ENCODE measurements at places on chromosomes 13 and 19. TPM values are rescaled to one million over a fixed set of nuclear protein-coding genes. Genes with fewer than 3 reads are reported as not detected.

DNA sequence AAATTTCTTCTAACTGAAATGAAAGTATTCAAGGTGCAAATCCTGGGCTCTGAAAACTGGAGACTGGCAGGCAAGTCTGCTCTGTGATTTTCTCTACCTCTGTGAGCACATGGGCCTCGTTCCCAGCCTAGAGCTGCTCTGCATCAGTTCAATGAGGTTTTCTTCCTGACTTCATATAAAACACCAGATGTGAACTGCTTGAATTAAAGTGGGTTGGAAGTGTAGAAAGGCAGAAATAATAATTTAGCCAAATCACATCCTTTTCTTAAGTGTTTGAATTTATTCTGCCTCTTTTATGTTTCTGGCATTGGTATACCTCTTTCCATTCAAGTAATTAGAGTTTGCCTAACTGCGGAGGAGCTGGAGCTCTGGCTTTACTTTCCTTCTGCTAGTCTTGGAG, 540.8 kb downstream of the OLFM4 start:
- no peak for DNase-seq

DNA sequence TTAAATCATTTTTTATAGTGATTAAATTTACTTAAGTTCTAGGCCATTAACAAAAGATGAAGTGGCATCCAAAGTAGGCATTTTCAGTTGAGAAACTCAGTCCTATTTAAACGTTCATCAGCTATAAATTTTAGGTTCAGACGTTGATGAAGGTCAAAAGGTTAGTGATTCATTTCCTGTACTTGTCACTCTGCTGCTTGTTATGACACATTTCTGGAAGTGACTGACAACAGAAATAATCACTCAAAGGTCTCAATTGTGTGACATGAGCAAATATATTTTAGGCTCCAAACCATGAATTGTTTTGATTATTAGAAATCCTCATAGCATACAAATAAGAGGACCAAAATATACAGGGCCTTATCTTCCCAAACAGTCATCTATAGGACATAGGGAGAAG, 10.3 kb upstream of the EDNRB start:
- DNase-seq, result no peak

GRCh38 chr13:70580825-70581224, 472.6 kb upstream of the KLHL1 start:
- DNase-seq, result no peak

DNA sequence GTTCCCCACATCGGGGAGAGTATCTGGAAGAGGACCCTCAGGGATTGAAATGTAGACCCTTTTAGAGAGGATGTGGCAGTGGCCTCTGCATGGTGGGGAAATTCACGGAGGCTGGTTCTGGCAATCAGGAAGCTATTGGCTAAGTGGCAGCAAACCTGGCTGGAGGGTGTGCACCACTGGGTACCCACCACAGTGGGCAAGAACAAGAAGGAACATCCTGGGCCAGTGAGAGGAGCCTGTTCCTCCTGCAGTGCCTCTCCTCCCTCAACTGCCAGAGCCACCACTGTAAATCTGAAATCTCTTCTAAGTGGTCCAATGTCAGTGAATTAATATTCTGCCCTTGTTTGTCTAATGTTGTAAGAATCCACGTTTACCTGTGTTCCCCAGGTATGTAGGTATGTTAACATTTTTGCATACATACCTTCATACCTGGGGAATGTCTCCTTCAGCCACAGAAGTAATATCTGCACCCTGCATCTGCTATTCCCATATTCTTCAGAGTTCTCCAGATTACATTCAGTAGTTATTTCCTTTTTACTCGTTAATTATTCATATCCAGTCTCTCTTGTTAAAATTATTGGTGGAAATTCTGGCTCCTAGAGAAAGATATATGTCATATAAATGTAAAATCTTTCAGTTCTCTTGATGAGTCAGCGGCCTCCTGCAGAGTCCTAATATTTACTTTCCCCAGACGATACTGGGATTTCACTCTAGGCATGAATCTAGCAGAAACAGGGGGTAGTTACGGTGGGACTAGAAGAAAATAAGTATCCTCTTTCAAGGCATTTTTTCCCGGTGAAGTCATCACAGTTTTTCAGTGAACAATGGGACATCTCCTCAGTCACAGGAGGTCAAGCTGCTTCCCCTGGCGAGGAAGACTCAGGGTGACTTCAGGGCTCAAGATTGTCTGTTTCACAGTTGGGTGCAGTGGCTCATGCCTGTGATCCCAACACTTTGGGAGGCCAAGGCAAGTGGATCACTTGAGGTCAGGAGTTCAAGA, 148.3 kb downstream of the MYO16 start:
- DNase-seq, result no peak

- DNase-seq, result no peak
Measured at GRCh38 chr19:17266589-17266974, 661 bp upstream of the BABAM1 start.

DNA sequence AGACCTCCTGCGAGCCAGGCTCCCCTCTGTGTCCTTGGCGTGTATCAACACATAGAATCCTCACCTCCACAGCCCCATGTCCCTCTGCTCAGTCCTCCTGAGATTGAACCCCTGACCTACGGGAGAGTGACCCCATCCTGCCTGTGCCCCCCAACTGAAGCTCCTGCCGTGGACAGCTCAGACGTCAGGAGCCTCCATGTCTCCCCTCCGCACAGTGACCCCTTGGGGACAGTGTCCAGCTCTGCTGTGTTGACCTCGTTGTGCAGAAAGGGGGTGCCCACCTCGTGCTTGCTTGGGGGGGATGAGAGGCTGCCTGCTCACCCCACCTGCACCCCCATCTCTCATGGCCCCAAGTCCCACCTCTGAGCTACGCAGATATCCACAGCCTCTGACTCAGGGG, 490 bp upstream of the SIGLEC9 start:
- DNase-seq, result no peak

RHPN2 gene
- 1.4 TPM for total RNA-seq

All from activated CD4-positive, alpha-beta T cell treated with anti-CD3 and anti-CD28 coated beads, Interleukin-2, amount 10 ng/mL, durations not matched to agents 7 days and 5 days (primary cell).